ENCODE measurements at places on chromosomes 1 and 21.

GRCh38 chr1:194474701-194475100, 1288.3 kb upstream of the B3GALT2 start:
- DNase-seq: no peak

DNA sequence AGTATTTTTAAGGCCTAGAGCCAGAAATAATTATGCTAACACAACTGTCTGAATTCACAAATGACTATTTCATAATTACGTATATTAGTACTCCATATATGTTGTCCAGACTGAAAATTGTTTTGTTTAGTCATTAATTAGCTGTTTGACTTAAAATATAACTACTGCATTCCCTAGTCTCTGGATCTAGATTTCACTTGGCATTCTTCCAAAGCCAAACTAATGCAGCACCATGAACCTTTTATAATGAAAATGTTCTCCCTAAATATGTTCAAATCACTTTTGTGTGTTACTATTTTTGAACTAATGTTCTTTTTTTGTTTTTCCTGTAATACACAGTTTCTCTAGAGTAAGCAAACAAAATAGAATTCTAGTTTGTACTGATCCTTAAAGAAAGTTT, 46.1 kb downstream of the CAMTA1 start:
- no peak for DNase-seq

- no peak for DNase-seq
Measured at GRCh38 chr1:92458146-92458545, 28.6 kb downstream of the GFI1 start.

GRCh38 chr1:17725084-17725719, 29.9 kb upstream of the ACTL8 start:
- DNase-seq: no peak

DNA sequence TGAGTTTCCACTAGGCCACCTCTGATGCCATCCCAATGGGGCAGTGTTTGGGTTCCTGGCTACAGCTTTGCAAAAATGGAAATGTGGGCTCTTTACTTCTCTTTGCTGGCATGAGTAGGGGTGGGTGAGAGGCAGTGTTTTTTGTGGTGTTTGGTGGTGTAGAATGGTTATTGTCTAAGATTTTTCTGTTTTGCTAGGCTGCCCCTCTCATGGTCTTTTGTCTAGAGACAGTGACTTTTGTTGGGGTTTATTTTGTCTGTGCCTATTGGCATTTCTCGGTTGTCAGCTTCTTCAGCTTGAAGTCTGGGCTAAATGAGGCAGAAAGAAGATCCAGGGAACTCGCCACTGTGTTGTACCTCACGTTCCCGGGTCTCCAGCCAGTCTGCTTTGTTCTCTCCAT, 112.1 kb downstream of the CENPF start:
- DNase-seq: no peak

- DNase-seq: peak; percentile 7
Measured at GRCh38 chr1:29849038-29849750, 612.9 kb downstream of the PTPRU start.

- DNase-seq: no peak
Measured at GRCh38 chr21:17784604-17785402, 34.4 kb downstream of the C21orf91 start.

GRCh38 chr1:197198911-197199310, 52.4 kb upstream of the ASPM start:
- DNase-seq: no peak

GRCh38 chr1:76939050-76939816, 72.0 kb downstream of the ST6GALNAC5 start:
- DNase-seq: no peak

DNA sequence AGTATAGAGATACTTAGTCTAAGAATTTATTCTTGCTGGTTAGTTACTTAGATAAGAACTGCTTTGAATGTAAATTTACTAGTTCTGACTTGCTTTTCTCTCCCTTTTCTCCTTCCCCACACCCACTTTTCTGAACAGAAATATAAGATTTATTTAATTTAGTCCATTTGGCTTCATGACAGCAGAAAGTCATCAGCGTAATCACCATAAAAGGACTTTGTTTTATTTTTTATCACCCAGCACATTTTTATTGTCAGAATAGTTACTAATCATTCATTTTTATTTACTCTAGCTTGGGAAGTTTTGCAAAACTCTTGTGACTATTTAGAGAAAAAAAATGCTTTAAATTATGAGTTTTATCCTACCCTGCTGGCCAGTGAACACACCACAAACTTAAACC, 197.2 kb downstream of the CHRM3 start:
- no peak for DNase-seq

DNA sequence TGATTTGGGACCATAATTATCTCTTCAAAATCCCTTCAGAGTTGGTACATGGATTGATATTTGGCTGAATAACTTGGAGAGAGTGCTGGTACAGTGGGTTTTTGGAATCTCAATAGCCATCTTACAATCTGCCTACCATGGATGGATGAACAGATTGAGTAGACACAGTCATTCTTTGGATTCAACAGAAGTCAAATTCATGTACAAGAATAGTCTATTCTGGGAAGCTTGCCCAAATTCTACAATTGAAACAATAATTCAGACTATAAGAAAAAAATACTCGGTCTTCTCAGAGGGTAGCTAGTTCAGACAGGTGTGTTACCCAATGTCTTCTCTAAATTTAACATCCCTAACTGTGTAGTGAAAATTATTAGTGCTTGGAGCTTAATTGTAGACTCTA, 574.0 kb downstream of the LRRIQ3 start:
- DNase-seq: no peak

- DNase-seq: no peak
Measured at GRCh38 chr1:39283858-39284257, 79.4 kb downstream of the MACF1 start.

Data from stimulated activated CD8-positive, alpha-beta memory T cell treated with anti-CD3 and anti-CD28 coated beads, Interleukin-12 subunit alpha, Interleukin-12 subunit beta, amount 100 ng/mL, for 1 hour (primary cell).